ENCODE measurements at places on chromosomes 7 and 10.

DNA sequence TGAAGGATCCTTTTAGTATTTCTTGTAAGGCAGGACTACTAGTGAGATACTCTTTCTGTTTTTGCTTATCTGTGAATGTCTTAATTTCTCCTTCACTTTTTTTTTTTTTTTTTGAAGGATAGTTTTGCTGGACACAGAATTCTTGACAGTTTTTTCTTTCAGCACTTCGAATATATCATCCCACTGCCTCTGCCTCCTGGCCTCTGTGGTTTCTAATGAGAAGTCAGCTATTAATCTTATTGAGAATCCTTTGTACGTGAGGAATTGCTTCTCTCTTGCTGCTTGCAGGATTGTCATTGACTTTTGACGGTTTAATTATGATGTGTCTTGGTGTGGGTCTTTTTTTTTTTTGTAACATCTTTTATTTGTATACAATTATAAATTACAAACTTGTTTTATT is 12.6 kb upstream of the WAC start:
- DNase-seq, result no peak

DNA sequence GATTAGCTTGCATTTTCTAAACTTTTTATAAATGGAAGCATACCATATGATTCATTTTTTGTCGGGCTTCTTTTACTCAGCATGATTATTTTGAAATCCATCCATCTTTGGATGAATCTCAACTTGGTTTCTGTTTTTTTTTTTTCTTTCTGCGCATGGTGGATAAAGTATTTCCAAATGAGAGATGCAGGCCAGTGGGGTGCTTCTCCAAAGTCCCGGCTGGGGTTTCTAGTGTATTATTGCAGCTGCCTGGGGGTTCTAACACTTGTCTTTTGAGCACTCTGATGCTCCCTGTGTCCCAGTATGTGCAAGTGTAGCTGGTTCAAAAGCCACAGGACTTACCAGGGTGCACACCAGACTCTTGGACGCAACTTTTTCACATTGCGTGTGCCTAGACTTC is 70.9 kb upstream of the LOXL4 start:
- DNase-seq, result no peak

GRCh38 chr10:21634599-21635365 is 100.8 kb downstream of the MLLT10 start:
- DNase-seq, result peak; percentile 49

DNA sequence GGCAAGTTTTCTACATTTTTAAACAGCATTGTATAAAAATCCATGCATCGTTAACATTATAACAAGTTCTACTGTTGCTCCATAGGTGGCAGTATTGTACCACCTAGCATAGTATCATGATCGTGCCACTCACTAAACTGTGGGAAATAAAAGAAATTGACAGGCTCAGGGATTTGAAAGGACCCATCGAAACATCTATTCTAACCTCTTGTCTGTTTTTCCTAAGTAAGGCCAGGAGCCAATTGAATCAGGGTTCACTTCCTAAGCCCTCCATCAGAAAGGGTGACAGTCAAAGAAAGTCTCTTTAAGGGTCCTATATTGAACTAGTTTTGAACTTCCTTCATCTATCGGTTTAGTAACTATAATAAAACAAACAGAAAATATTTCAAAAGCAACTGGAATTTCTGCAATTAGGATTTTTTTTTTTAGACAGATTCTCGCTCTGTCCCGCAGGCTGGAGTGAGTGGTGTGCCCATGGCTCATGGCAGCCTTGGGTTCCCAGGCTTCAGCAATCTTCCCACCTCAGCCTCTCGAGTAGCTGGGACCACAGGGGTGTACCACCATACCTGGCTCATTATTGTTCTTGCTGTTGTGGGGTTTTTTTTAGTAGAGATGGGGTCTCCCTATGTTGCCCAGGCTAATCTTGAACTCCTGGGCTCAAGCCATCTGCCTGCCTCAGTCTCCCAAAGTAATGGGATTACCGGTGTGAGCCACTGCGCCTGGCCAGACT is 9.4 kb downstream of the HACD1 start:
- peak; percentile 79 for DNase-seq

DNA sequence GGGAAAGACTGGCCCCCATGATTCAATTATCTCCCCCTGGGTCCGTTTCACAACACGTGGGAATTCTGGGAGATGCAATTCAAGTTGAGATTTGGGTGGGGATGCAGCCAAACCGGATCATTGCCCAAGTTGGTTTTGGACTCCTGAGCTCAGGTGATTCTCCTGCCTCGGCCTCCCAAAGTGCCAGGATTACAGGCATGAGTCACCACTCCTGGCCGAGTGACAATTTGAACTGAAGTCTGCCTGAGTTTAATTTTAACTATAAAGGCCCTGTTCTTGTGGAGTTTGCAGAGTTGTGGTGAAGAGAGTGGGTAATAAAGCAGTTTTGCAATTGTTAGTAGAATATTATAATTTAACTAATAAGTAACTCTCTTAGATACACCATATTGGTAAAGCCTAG is 78.3 kb downstream of the GALNT17 start:
- DNase-seq, result no peak

DNA sequence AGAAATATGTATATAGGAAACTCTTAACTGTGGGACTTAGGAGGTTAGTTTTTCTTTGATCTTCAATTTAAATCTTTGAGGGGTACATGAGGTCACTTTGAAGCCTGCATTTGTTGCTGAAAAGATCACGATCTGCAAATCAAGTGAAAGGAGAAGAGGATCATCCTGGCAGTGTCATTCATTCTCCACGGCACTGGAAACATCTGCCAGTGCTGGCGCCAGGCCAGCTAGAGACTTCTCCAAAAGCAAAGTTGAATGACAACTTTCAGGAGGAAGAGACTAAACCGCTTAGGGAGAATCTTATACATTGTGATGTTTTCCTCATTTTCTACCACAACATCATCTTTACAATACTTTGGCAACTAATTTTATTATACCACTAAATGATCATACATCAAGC is 42.5 kb downstream of the MRC1 start:
- no peak for DNase-seq

DNA sequence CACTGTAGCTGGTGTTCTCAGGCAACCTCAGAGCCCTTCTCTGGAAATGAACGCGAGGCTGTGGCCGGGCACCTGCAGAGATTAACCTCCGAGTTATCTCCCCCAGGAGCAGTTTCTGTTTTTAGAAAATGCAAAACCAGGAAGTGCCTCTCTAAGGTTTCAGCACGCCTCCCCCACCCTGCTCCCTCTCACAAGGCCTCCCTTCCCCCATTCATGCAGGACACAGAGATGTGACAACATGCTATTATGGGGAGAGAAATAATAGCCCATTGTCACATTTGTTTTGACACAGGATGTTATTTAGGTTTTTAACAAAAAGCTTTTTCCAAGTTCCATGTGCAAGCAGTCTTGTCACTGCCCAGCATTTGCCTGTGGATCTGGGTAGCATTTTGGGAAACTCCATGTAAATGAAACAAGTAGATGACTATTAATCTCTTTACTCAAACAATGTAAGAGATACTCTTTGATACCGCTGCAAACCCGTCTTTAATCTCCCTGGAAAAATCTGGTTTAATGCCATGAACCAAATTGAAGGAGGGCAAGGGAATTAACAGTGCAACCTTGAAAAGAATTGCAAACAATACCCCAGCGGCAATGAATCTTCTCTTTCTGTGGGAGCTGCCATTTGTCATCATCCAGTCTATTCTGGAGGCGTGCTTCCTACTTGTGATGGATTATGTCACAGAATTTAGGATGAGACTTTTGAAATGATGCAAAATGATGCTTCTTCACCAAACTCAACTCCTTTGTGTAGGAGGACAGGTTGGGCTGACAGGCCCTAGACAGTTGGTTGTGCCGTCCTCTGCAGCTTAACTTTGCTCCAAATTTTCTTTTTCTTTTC is 86.5 kb upstream of the NMT2 start:
- peak; percentile 77 for DNase-seq

DNA sequence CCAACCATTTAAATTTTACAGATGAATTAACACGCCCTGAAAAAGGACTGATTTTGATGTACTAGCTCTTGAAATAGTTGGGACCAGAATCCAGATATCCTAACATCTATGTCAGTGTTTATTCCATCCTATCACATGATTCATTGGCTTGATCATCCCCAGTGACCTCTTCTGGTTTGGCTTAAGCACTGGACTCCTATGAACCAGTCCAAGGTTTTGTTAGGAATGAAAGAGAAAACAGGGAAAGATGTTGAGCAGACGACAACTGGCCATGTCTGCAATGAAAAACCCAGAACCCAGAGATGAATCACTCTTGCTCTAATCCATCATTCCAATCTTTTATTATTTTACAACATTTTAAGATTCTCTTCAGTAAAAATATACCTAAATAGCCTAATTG is 1080.9 kb downstream of the SORCS1 start:
- no peak for DNase-seq

GRCh38 chr7:93301736-93302135 is 69.6 kb downstream of the VPS50 start:
- DNase-seq, result no peak

GRCh38 chr7:92735707-92736106 is 100.7 kb downstream of the CDK6 start:
- no peak for DNase-seq

DNA sequence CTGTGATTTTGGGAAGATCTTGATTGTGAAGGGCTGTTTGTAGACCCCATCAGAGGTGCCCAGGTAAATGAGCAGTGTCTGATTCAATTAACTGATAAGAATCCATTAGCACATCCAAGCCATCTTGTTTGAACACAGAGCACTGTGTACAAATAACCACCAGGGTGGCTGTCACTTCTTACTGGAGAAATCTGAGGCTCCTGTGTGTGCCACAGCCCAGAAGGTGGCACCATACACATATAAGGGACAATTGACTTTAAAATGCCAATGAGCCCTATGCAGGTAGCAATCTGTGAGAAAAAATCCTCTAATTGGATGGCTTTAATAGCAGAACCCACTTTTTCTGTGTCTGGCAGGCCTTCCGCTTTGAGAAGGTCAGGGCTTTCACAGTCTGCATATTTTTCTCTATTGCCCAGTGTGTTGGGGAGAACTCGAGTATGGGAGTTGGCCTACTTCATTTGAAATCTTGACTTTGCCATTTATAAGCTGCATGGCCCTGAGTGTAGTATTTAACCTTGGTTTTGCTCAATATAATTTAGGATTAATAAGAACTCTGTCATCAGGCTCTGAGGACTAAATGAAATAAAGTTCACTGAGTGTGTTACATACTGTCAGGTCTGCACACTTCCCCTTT is 517.4 kb downstream of the CCSER2 start:
- no peak for DNase-seq

DNA sequence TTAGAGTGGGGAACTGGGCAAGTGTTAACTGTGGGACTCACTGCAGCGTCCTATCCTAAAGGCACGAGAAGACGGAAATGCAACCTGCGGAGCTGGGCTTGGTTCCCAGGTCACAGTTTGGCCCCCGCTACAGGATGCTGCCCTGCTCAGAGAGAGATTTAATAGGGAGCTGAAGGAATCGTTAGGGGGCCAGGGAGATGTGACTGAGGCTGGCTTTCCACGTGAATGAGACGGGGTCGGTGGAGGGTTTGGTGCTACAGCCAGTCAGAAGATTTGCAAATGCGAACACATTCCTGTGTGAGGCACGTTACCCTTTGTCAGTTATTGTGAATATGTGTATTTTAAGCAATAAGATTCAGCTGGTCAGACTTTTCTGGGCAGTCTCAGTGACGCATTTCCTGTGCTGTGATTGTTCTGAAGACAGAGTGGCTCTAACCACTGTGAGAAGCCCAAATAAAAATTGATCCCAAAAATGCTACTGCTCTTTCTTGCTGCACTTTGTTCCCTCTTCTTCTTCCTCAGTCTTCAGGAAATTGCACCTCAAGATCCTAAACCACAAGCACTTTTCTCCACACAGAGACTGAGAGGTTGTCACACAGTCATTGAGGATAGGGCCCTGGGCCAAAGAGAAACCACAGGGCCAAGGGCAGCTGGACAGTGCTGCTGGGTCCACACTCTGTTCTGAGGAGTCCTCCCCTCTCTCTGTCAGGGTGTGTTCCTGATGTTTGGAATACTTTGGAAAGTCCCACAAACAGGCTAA is 21.2 kb downstream of the CYP17A1 start:
- no peak for DNase-seq

GRCh38 chr7:45292481-45292880 is 134.9 kb downstream of the RAMP3 start:
- no peak for DNase-seq

GRCh38 chr7:77330169-77330882 is 85.8 kb downstream of the GSAP start:
- peak; percentile 73 for DNase-seq

GRCh38 chr7:32582036-32582435 is 86.7 kb downstream of the AVL9 start:
- DNase-seq, result no peak

GRCh38 chr7:13727279-13727678 is 262.2 kb downstream of the ETV1 start:
- DNase-seq, result no peak

DNA sequence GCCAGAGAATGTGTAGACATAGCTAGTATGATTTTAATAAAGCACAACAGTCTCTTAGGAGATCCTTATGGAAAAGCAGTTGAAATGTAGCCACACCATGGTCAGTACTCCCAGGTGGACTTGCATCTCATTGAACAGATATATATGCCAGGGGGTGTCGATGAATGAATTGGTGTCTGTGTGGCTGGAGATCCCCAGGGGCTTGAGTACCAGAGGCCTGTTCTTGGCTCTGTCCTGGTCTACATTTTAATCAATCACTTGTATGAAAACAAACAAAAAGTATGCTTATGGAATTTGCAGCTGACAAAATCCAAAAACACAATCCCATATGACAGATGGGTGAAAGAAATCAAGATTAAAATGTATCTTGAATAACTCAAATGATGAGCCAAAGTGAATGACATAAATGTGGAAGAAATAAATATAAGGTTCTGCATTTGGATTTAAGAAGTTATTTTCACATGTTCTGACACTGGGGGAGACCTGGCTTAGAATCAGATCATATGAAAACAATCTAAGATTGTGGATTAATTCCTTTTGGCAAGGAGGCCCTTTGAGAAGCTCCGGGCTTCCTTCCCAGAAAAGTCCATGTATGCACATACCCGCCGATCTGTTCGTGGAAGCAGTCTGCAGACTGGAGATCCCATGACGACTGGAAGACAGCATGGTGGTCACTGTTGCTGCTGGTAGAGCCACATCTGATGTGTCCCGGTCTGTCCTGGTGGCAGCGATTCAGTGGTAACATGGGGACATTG is 15.6 kb downstream of the CLEC2L start:
- DNase-seq, result no peak

- peak; percentile 95 for DNase-seq
Observed at GRCh38 chr10:69392481-69393000, 24.2 kb downstream of the TACR2 start.

Data from activated CD4-positive, alpha-beta T cell treated with anti-CD3 and anti-CD28 coated beads, Interleukin-2, amount 10 ng/mL, durations not matched to agents 24 days and 14 days (primary cell).